ENCODE measurements at places on chromosomes 5 and 9.
A peak's percentile ranks its signal among the peaks of the same experiment; 100 is the strongest.

- peak; percentile 97 for DNase-seq
Measured at GRCh38 chr5:133240425-133241091, 188.7 kb downstream of the HSPA4 start.

GRCh38 chr9:4137234-4137633 lies 162.6 kb downstream of the GLIS3 start:
- DNase-seq: no peak

- no peak for DNase-seq
Measured at GRCh38 chr5:127076315-127077129, 3.2 kb upstream of the C5orf63 start.

DNA sequence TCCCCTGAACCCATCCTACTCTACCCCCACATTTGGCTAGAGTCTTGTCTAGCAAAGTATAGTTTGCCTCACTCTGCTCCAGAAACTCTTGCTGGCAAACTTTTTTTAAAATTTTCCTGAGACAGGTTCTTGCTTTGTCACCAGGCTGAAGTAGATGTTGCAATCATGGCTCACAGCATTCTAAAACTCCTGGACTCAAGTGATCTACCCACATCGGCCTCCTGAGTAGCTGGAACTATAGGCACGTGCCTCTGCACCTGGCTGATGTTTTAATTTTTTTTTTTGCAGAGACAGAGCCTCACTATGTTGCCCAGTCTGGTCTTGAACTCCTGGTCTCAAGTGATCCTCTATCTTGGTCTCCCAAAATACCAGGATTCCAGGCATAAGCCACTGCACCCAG lies 175.8 kb upstream of the FBXL17 start:
- no peak for DNase-seq

DNA sequence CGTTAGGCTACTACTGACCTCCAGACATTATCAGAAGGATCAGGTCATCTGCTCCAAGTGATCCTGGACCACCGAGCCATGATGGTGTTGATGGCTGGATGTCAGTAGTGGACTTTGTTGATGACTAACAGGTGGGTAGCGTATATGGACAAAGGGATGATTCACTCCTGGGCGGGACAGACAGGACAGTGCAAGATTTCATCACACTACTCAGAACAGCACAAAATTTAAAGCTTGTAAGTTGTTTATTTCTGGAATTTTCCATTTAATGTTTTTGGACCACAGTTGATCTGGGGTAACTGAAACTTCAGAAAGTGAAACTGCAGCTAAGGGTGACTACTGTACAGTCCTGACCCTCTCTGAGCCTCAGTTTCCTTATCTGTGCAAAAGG lies 12.7 kb downstream of the PDGFRB start:
- DNase-seq: no peak

- DNase-seq: no peak
Measured at GRCh38 chr5:54362434-54362833, 52.1 kb upstream of the ARL15 start.

DNA sequence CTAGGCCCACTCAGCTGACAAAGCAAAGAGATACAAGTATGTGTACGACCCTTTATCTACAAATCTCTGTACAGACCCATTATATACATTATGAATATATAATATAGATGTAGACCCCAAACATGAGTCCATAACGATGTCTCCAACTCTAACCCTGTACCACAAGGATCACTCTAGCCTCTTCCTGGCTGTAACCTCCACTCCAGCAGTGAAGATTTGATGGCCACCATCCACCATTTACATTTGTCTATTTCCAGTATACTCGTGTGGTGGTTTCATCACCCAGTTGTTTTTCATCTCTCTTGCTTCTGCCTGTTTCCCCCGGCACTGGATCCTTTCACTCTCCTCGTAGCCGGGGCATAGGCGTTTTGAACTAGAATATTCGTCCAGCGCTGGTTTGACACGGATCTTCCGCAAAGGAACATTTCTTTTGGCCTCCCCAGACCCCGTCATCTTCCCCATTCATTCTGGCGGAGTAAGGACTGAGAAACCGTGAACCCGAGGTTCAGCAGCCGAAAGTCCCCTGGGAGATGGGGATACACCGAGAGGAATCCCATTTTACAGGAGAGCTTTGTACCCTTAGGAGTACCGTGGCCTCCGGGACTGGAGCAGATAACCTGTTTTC lies 828 bp upstream of the TRIO start:
- peak; percentile 19 for DNase-seq

GRCh38 chr9:25700430-25700829 lies 22.2 kb upstream of the TUSC1 start:
- DNase-seq: no peak
